ENCODE measurements at places on chromosomes 5 and 9.

DNA sequence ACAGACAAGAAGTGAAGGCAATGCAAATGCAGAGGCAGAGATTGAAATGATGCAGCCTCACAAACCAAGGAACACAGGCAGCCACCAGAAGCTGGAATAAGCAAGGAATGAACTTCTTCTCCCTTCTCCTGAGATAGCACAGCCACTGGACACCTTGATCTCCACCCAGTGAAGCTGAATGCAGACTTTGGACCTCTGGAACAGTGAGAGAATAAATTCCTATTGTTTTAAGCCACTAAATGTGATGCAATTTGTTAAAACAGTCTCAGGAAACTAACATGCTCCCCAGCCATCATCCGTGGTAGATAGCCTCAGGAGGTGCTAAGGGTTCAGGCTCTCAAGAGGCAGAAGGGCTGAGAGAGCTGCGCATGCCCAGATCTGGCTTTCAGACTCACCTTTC lies 512.2 kb upstream of the ZNF608 start:
- no peak for DNase-seq

GRCh38 chr5:164306662-164307061 lies 801.2 kb downstream of the MAT2B start:
- no peak for DNase-seq

DNA sequence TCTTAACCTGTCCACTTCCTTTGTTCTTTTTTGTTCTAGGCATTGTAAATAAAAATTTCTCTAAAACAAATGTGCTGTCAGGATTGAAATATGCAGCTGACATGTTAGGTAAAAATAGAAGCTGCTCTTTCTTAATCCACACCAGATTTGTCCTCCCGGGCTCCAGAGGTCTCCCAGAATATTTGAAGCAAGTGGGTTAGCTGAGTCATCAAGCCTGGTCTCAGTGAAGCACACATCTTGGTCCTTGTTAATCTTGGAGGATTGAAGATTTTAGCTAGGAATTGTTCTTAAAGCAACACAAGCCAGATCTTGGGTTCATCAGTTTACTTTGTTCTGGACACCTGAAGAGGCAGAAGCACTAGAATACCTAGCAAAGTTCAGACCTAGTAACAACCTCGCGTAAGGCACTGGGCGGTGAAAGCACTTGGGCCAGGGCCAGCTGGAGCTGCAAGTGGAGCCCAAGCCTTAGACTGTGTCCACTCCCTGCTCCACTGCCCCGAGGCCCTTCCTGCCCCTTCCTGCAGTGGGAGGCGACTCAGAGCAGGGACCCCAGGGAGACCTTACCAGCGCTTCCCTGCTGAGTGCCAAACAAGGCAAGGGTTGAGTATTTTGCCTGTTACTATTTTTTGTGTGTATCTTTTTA lies 36.5 kb downstream of the HABP4 start:
- peak; percentile 88 for DNase-seq

- DNase-seq: no peak
Measured at GRCh38 chr5:135871268-135871915, 24.2 kb downstream of the IL9 start.

GRCh38 chr9:115142090-115142489 lies 24.1 kb upstream of the TNC start:
- no peak for DNase-seq

DNA sequence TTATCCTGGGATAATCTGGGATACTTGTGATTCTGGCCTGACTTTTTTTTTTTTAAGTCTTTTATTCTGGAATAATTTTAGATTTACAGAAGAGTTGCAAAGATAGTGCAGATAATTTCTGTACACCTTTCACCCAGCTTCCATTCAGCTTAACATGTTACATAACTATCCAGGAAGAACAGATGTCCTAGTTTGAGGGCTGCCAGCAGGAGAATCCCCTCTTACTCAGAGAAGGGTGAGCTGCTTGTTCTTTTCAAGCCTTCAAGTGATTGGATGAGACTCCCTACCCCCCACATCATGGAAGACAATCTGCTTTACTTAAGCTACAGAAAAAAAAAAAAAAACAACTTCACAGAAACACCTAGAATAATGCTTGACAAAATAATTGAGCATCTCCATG lies 254.2 kb downstream of the TRIM32 start:
- no peak for DNase-seq

DNA sequence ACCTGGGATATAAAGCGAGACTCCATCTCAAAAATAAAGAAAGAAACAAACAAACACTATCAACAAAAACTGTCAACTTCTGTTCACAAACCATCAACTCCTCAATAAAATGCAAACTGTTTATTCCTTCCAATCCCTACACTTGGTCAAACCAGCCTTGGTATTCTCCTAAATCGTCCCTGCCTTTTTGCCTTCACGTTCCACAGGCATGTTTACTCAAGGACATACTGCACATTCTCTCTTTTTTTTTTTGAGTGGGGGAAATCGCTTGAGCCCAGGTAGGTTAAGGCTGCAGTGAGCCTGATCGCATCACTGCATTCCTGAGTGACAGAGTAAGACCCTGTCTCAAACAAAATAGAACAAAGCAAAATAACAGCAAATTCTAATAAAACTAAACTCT lies 13.0 kb downstream of the UBAP2 start:
- no peak for DNase-seq

DNA sequence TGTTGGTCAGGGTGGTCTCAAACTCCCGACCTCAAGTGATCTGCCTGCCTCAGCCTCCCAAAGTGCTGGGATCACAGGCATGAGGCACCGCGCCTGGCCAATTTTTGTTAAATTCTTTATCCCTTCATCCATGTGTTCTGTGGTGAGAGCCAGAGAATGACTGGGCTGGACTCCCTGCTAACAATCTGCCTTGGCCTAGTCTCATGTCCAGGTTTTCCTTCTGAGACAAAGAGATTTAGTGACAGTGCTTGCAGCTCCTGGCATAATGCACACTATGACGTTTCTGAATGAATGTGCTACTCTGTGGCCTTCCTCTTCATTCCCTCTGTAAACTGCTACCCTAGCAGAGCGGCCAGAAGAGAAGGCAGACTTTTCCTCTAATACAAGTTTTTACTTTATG lies 79.3 kb downstream of the FOXD1 start:
- no peak for DNase-seq

GRCh38 chr9:9846557-9846956 lies 766.2 kb downstream of the PTPRD start:
- DNase-seq: no peak

DNA sequence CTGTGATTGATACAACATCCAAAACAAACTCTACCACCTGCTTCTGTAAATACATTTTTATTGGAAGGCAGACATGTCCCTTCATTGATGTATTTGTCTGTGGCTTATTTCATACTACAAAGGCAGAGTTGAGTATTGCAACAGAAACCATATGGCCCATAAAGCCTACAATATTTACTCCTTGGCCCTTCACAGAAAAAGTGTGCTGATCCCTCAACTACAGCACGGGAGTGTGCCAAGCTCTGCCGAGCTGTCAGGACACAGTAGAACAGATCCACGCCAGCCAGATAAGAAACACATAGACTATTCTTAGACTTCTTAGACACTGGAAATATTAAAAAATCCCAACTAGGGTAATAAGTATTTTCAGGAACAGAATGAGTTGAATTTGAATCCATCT lies 13.2 kb downstream of the TICAM2 start:
- peak; percentile 47 for DNase-seq

- no peak for DNase-seq
Measured at GRCh38 chr9:107484117-107484723, 5.3 kb downstream of the KLF4 start.

GRCh38 chr9:97858826-97859225 lies 5.8 kb downstream of the FOXE1 start:
- DNase-seq: no peak

DNA sequence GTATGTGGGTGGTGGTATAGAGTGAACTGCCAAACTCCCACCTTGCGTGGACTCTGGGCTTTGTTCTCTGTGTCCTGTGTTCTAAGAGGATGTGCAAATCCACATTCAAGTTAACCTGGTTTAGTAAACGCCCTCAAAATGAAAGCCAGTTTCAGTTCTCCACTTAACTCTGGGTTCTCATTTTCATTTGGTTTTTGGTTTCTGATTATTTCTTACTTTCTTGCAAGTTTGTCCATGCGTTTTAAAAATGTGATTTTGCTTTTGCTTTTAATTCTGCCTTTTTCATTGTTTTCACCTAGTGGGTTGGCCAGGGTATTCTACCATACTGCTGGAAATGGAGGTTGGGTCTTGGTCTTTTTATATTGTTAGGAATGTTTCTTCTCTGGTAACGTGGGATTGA lies 38.2 kb downstream of the GALNT10 start:
- no peak for DNase-seq

DNA sequence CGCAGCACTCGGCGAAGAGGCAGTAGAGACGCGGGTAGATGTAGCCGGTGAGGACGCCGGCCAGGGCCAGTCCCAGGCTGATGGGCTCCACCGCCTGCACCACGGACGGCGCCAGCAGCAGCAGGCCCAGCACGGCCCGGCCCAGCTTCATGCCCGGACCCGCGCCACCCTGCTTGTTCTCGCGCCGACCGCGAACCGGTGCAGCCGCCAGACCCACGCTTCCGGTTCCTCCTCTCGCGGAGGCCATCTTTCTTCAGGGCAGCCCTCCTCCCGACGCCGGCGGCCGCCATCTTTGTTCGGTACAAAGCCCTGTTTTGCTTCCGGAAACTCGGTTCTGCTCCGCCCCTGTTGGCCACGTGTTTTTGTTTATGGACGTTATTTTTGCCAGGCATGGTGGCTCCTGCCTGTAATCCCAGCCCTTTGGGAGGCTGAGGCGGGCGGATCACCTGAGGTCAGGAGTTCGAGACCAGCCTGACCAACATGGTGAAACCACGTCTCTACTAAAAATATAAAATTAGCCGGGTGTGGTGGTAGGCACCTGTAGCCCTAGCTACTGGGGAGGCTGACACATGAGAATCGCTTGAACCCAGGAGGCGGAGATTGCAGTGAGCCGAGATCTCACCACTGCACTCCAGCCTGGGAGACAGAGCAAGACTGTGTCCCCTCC lies at the start of gene TOR1A:
Gene TOR1A (minus strand): TSS at position 202 of the 667 bp plus-strand sequence. CDS start 51 bp downstream, at position 151.
- peak; percentile 97 for DNase-seq

- DNase-seq: no peak
Measured at GRCh38 chr9:98598861-98599260, 109.9 kb downstream of the GABBR2 start.

GRCh38 chr5:135386096-135386495 lies 12.9 kb downstream of the MACROH2A1 start:
- DNase-seq: no peak

DNA sequence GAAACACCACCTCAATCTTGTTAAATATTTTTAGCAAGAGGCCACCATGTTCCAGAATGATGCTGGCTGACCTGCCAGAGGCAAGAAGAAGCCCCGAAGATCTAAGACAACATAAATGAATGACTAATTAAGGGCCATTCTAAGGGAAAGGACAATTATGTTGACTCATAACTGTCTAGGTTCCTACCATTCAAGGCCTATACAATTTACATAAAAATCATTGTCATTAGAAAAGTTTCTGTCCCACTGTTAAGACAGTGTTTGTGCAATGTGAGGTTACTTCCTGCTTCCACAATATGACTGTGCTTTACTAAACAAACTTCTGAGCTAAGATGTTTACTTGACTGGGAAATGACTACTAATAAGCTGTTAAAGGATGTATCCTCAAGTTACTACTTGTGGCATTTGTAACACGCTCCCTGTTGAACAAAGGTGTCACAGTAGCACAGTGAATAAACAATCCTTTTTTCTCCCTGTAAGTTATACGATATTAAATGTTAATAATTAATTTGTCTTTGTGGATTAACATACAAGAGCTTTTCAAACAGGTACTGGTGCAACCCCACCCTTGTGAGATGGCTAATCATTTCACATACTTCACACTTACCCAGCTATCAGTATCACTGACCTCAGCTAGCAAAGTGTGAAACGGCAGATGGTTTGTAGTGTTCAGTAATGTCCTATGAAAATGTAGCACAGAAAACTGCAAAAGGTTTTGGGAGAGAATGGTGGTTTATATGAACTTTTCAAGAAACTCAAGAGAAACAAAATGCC lies 195.8 kb downstream of the EFNA5 start:
- DNase-seq: no peak

DNA sequence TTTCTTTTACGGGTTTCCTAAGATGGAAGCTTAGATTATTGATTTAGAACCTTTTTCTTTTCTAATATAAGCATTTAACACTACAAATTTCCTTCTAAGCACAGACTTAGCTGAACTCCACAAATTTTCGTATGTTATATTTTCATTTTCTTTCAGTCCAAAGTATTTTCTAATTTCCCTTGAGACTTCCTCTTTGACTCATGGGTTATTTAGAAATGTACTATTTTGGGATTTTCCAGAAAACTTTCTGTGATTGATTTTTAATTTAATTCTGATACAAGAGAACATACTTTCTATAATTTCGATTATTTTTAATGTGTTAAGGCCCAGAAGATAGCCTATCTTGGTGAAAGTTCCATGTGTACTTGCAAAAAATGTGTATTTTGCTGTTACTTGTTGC lies 19.7 kb upstream of the TBCA start:
- DNase-seq: no peak

DNA sequence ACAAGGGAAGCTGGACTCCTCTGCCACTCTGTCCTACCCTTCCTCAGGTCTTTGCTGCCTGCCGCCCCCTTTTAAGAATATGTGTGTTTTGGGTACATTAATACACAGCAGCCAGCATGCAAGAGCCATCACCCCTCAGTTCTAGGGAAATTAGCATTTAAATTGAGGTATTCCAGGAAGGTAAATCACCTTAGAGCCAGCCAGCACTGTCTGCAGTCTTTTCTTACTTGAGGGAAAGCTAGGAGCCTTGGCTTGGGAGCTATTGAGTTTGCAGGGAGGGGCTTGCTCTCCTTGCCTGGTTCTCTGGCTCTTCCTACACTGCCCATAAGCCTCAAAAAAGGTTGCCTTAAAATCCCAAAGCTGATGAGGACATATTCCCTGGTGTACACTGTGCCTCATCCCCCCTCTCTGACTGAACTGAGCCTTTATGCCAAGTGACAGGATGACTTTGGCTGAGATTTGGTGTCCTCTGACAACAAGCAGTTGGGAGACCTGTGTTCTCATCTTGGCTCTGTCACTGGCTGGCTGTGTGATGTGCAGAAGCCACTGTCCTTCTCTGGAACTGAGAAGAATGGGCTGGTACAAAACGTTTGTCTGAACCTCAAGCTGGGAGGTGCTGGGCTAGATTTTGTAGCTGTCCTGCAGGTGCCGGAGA lies 54.1 kb downstream of the TRIM32 start:
- no peak for DNase-seq

DNA sequence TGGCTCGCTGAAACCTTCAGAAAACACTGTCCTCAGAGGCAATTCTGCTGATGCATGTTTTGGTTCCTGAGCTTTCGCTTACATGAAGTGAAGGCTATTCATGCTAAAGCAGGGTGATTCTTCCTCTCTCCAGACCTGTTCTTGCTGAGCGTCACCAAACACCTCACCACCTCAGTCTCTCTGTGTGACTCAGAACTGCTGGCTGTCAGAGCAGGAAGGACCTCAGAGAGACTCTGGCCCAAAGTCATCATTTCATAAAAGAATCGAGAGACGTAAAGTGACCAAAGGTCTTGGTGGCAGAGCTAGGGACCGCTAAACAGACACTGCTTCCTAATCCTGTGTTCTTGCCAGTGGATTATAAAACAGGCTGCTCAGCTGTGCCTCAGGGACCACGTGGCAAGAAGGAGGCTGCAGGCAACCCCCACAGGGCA lies 73.8 kb downstream of the LHFPL2 start:
- DNase-seq: no peak

- no peak for DNase-seq
Measured at GRCh38 chr5:18314192-18314778, 680.0 kb downstream of the TAF11L14 start.
